GM04504 (cell line): ENCODE measurements at places on chromosomes 1 and 21.

DNA sequence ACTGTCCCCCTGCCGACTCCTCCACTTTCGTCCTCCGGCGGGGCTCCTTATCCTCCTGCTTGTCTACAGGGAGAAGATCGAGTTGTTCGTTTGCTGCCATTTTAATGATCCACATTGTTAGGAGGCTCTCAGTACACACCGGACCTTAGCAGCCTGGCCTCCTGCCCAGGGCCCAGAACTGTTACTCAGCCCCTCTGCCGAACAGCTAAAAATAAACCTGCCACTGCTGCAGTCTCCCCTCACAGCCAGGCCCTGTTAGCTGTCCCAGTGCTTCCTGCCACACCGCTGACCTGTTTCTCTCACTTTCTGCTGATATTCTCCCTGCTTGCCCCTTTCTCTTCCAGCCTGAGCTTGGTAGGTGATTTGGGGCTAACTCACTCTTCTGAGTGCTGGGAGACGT, 8.3 kb downstream of the MAPKAPK2 start:
- no peak for DNase-seq

DNA sequence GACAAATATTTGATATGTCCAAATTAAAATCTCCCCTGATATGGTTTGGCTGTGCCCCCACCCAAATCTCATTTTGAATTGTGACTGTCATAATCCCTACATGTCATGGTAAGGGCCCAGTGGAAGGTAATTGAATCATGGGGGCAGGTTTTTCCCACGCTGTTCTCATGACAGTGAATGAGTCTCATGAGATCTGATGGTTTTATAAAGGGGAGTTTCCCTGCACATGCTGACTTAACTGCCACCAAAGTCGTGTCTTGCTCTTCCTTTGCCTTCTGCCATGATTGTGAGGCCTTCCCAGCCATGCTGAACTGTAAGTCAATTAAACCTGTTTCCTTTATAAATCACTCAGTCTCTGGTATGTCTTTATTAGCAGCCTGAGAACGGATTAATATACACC, 207.0 kb downstream of the BARHL2 start:
- DNase-seq = no peak

DNA sequence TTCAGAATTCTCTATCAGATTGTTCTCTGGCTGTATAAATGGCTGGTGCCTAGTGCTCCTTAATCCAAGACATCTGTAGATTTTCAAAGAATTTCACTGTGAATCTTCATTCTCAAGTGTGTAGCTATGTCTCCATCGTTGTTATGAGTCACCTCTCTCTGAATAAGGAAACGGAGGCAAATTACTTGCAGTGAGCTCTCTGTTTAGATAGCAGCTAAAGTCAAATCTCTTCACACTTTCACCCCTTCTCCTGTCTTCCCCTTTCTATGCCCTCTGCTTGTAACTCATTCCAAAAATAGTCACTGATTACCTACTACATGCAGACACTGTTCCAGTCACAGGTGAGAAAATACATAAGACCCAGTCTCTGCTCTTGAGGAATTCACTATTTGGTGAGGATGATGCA, 39.7 kb downstream of the CHML start:
- peak; percentile 41 for DNase-seq

- no peak for DNase-seq
These were observed 166.1 kb upstream of the RGS18 start for GRCh38 chr1:191992118-191992517.

DNA sequence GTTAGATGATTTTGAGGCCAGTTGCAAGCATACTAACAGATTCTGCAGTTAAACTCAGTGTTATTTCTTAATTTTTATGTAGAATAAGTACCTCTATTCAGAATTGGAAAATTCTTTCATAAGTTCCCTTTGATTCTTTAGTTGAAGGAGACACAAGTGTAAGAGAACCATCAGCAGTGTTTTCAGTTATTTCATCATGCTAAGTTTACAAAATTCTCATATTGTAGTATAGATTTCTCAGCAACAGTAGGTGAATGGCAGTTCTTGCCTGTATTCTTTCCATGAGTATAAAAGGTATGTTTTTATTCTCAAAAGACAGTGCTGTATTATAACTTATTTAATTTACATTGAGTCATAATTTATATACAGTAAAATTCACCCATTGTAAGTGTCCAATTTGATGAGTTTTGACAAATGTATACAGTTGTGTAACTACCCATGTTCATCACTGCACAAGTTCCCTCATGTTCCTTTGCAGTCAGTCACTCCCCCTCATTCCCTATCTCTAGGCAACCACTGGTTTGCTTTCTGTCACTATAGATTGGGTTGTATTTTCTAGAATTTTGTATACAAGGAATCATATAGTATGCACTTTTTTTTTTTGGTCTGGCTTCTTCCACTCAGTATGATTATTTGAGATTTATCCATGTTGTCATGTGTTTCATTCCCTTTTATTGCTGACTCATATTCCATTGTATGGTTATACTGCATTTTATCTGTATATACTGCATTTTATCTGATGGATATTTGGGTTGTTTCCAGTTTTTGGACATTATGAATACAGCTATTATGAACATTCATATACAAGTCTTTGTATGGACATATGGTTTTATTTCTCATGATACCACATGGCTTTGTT, 3.9 kb downstream of the RPS6KC1 start:
- no peak for DNase-seq

DNA sequence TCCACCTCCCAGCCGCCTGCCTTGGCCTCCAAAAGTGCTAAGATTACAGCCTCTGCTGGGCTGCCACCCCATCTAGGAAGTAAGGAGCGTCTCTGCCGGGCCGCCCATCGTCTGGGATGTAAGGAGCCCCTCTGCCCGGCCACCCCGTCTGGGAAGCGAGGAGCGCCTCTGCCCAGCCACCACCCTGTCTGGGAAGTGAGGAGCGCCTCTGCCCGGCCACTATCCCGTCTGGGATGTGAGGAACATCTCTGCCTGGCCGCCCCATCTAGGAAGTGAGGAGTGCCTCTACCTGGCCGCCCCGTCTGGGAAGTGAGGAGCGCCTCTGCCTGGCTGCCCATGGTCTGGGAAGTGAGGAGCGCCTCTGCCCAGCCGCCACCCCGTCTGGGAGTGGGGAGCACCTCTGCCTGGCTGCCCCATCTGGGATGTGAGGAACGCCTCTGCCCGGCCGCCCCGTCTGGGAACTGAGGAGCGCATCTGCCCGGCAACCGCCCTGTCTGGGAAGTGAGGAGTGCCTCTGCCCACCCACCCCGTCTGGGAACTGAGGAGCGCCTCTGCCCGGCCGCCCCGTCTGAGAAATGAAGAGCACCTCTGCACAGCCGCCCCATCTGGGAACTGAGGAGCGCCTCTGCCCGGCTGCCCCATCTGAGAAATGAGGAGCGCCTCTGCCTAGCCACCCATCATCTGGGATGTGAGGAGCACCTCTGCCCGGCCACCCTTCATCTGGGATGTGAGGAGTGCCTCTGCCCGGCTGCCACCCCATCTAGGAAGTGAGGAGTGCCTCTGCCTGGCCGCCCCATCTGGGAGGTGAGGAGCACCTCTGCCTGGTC, 137.8 kb upstream of the PALMD start:
- no peak for DNase-seq

DNA sequence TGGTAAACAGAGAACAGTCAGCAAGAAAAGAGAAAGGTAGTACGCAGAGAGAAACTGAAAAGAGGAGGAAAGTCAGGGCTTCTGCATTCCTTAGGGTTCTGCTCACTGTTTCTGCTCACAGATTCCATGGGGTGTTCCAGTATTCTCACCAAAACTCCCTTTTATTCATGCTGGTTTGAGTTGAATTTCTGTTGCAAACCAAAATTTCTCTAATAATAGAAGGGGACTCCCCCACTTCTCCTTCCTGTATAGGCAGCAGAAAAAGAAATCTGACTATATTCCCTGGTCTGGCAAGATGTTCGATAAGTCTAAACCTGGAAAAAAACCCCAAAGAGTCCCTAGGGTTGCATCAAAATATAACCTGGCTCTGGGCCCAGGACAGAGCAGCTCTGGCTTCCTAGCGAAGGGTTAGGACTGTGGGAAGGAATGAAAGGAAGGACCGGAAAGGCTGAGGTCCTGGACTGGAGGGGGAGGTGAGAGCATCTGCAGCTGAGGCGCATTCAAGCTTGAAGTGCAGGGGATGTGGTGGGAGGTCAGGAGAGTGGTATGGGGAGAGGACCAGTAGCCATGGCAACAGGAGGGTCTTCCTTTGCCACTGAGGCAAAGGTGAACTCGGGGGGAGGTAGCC, 18.8 kb upstream of the RGS16 start:
- no peak for DNase-seq
